Ecto neural progenitor cell (in vitro differentiated cells): ENCODE measurements at places on chromosomes 7 and 10.

- DNase-seq: no peak
Measured at GRCh38 chr10:91761721-91762120, 36.5 kb upstream of the TNKS2 start.

DNA sequence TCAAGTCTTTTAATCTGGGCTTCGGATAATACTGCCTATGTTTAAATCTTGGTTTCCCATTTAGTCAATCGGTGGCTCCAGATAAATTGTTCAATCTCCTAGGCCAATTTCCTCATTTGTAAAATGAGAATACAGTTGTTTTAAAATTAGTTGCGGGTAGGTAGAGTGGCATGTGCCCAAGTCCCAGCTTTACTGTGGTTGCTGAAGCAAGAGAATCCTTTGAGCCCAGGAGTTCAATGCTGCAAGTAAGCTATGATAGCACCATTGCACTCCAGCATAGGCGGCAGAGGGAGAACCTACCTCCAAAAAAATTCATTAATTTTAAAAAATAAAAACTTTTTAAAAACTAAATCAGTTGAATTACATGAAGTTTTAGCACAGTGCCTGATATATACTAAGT is 7.3 kb downstream of the RNF216 start:
- no peak for DNase-seq

GRCh38 chr10:29555746-29556481 is 78.9 kb downstream of the SVIL start:
- no peak for DNase-seq

GRCh38 chr10:97336006-97336405 is 1.5 kb upstream of the FRAT2 start:
- DNase-seq: no peak

- DNase-seq: peak; percentile 17
Measured at GRCh38 chr10:48904861-48905260, 34.8 kb downstream of the LRRC18 start.

DNA sequence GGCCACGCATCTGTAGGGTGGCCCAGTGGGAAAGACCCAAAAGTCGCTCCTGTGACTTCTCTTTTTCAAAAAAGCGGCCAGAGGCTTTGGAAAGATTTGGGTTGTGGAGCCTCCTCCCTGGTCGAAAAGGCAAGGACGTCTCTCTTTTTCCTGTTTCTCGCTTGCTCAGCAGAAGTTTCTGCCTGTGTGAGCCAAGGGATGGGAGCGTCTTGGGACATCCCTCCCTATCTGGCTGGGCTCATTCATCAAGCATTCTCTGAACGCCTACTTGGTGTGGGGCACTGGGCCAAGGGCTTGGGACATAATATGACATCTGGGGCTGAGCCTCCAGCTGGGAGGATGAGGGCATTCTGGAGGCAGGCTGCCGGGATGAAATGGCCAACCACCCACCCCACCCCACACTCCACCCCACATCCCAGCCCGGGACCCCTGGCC is 120.9 kb downstream of the C10orf105 start:
- DNase-seq: no peak

GRCh38 chr10:122102869-122103525 is 114.0 kb downstream of the TACC2 start:
- DNase-seq: no peak

GRCh38 chr10:88458209-88458608 is 124.9 kb downstream of the RNLS start:
- no peak for DNase-seq

DNA sequence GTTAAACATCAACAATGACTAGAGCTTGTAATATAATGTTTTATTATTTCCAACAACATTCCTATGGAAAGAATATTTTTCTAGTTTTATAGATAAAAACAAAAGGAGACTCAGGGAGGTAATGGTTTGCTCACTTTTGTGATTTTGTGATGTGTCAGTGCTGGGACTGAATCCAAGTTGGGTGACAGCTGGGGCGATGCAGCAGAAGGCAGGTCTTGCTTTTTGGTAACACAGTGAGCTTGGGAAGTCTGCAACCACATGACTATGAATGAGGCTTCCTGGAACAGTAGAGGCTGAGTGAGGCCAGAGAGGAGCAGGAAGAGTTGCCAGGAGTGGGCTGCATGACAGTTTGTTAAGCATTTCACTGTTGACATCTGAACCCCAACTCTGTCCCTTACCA is 4.9 kb upstream of the YKT6 start:
- DNase-seq: no peak

GRCh38 chr7:5462216-5462615 is 38.6 kb upstream of the TNRC18 start:
- DNase-seq: no peak

DNA sequence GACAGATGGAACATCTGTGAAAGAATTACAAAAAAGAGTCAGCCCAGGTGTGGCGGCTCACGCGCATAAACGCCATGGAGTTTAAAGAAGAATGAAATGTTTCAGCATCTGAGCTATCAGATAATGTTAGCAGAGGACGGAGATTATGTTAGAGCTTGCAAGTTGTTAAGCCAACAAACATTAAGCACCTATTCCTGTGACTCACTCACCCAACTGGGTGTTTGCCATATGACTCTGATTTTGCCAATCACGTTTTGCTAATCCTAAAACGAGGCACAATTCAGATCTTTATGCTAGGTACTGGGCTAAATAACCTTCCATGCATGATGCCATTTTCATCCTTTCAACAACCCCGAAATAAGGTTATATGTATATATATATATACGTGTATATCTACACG is 29.0 kb upstream of the CCNY start:
- DNase-seq: no peak

DNA sequence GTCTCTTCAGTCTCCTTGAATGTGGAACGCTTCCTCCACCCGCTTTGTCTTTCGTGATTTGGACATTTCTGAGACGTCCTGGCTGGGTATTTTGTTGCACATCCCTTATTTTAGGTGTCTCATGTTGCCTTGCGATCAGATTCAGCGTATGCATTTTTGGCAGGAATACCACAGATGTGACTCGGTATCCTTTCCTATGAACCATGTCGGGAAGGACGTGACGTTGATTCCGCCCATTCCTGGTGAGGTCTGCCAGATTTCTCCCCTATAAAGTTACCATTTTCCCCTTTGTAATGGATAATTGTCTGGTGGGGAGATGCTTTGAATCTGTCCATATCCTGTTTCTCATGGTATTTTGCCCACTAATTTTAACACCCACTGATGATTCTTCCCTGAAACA is 49.6 kb downstream of the RBM17 start:
- no peak for DNase-seq

GRCh38 chr10:101767966-101768790 is 7.7 kb downstream of the FGF8 start:
- DNase-seq: no peak

- no peak for DNase-seq
Measured at GRCh38 chr7:274266-274665, 15.7 kb upstream of the FOXL3 start.

GRCh38 chr10:6120691-6121090 is 31.9 kb downstream of the RBM17 start:
- no peak for DNase-seq

GRCh38 chr7:93817526-93817925 is 73.0 kb downstream of the TFPI2 start:
- DNase-seq: no peak

- DNase-seq: peak; percentile 50
Measured at GRCh38 chr7:29609162-29610037, 45.8 kb downstream of the PRR15 start.
